Kidney glomerular epithelial cell (primary cell): ENCODE measurements at places on chromosomes 7 and 10.

DNA sequence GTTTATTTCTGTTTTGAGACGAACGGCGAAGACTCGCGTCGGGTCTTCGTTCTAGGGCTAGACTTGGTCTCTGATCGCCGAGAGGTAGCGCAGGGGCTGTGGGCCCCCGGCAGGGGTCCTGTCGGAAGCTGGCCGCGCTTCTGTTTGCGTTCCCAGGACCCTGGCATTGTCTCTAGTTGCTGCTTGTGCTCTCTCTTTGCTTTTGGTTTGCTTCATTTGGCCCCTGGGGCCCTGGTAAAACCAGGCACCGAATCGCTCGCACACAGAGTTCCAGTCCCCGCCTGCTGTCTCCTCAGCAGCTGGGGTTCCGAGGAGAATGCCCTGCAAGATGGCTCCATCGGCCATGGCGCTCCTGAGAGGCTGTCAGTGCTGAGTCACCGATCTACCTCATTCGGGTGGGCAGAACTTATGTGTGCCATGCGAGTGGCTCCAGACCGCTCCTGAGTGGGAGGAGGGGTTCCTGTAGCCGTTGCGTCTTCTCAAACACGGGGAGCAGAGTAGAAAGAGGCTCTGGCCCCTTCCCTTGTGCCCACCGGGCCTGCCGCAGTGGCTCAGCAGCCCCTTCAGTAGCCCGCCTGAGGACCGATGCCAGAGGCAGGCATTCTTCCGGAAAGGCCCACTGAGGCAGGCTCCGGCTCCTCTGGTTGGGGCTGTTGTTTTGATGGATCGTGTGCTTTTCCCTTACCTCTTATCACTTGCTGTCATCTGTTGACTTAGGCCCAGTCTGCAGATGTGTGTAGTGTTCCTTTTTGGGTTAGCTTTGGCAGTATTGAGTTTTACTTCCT lies 826 bp downstream of the CHPF2 start:
- DNase-seq: peak; percentile 67

GRCh38 chr10:101617102-101617823 lies 29.1 kb downstream of the DPCD start:
- DNase-seq: no peak

- DNase-seq: peak; percentile 18
These were observed 33.3 kb upstream of the XPNPEP1 start for GRCh38 chr10:109956454-109957091.

GRCh38 chr7:128814499-128814898 lies 15.7 kb upstream of the FLNC start:
- DNase-seq: no peak

GRCh38 chr10:27997865-27998177 lies 1.1 kb downstream of the ODAD2 start:
- no peak for DNase-seq

DNA sequence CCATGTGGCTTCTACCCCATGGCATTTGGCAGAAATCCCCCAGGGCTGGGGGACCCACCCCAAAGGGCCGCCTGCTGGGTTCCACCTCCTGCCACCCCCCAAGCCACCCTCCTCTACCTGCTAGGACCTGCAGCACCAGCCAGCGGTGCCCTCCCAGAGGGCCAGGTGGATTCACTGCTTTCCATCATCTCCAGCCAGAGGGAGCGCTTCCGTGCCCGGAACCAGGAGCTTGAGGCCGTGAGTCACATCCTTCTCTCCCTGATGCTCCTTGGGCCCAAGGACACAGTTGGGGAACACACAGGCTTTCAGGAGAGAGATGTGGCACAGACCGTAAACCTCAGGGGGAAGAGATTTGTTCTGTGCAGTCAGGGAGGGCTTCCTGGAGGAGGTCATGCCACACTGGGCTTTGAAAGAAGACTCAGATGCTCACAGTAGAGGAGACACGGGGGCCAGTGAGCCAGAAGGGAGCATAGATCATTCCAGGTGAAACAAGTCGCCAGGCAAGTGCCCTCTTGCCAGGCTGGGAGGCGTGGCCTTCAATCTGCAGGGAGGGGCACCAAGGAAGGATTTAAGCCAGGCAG lies 11.5 kb upstream of the SH2B2 start:
- DNase-seq: no peak
